Karpas-422 (cell line): ENCODE measurements at places on chromosomes 5 and 9. TPM values are rescaled to one million over a fixed set of nuclear protein-coding genes. Genes with fewer than 3 reads are reported as not detected.

Gene PCDHGA10
- 8.5 and 11.2 TPM in 2 replicates for total RNA-seq

DNA sequence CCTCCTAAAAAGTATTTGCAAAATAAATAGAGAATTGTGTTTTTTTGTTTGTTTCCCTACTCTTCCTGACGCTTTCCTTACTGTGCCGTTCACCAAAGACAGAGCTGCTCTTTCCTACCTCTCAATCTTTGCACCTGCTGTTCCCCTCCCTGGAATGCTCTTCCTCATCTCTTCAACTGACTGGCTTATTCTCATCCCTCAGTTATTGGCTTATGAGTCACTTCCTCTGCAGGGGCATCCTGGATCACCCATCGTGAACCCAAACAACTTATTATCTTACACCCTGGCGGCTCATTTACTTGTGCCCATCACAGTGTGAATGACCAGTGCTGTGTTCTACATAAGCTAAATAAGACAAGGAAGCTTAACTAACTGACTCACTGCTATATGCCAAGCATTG is 36.1 kb upstream of the CCNG1 start:
- DNase-seq = no peak

GRCh38 chr5:83034036-83034435 is 43.2 kb downstream of the TMEM167A start:
- DNase-seq = no peak

- no peak for DNase-seq
Observed at GRCh38 chr5:65332591-65332990, 149.1 kb downstream of the ADAMTS6 start.

- DNase-seq = no peak
Observed at GRCh38 chr5:154826-155225, 36.5 kb upstream of the LRRC14B start.

GRCh38 chr5:17426104-17426749 is 71.8 kb upstream of the TAF11L2 start:
- DNase-seq = no peak

DNA sequence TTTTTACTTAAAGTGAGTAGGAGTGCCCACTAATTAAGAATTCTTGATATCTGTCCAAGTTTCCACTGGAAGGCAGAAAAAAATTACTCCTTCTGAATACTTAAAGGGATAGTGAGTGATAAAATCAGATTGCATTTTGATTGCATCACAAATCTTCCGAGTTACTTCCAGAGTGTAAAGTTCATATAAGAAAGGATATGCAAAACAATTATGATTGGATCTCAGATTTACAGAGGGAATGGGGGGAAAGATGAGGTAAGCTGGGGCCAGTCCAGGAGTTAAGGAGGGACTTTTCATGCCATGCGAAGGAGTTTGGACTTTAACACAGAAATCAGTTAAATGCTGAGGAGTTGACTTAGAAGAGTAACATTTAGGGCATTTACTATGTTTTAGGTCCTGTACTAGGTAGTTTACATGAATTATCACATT is 9.3 kb upstream of the RNF145 start:
- DNase-seq = no peak
